ENCODE measurements at places on chromosomes 6 and 20.

GRCh38 chr20:56722042-56722441 is 92.9 kb downstream of the TFAP2C start:
- H3K27ac ChIP-seq = no peak overlapping the region
- no peaks in the 10 kb centered on the region for H3K36me3 ChIP-seq
- DNase-seq = no peak
- H3K4me1 ChIP-seq = no peaks in the 10 kb centered on the region

GRCh38 chr20:40741507-40742106 is 52.6 kb upstream of the MAFB start:
- H3K27me3 ChIP-seq = peaks cover 10% of the 10 kb centered on the region
- H3K4me3 ChIP-seq = no peak overlapping the region
- H3K4me1 ChIP-seq = no peaks in the 10 kb centered on the region
- no peak overlapping the region for H3K27ac ChIP-seq
- H3K36me3 ChIP-seq = no peaks in the 10 kb centered on the region

DNA sequence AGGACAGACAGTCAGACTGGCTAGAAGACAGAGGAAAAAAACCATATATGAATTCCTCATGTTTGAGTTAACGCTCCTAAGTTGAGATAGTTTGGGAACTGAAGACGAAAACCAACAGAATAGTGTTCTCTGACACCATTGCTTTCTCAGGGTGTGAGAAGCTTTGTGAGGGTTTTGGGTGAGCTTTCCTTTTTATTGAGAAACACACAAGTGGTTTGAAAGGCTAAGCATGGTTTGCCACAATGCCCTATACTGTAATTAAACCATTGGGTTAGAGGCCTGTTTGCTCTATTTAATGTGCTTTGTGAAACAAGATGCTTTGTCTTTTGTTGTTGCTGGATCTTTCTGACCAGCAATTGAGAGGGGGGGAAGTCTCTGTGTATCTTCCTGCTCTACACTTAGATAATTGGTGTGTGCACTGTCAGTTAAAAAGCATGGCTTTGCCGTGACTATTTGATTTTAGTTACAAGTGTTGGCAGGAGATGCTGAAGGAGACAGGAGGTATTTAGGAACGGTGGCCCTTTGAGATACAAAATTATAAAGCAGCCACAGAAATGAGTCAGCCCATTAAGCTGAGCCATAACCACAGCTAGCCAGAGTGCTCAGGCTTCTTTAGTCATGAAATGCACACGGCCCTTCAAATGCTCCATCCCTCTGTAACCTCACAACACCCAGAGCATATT is 273.0 kb upstream of the PREP start:
- no peaks in the 10 kb centered on the region for H3K36me3 ChIP-seq
- no peak overlapping the region for H3K27ac ChIP-seq
- H3K4me3 ChIP-seq = no peak overlapping the region
- peaks cover 2% of the 10 kb centered on the region for H3K27me3 ChIP-seq
- DNase-seq = peak; percentile 93

DNA sequence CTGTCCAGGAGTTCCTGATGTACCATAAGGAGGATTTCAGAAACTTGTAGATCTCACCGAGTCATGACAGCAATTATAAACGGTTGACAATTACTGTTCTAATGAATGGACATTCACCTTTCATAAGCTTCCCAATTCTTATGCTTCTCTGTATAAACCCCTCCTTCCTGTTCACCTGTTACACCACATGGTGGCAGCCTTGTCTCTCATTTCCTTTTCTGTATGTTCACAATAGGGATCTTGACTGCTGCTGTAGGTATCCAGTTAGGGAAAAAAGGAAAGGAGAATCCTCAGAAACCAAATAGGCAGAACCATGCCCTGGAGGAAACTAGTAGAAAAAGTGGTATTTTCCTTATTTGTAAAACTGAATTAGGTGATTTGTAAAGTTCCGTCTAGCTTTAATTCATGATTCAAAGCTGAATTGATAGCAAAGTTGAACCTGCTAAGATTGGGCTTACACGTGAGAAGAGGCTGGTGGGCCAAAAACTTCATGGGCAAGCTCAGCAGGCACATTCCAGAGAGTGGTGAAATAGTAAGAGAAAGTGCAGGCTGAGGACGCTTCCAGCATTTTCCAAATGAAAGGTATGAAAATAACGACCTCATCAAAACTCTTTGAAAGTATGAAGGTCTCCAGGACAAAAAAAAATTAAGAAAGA is 29.0 kb upstream of the TBPL1 start:
- H3K27ac ChIP-seq = no peak overlapping the region
- H3K36me3 ChIP-seq = no peaks in the 10 kb centered on the region
- H3K4me1 ChIP-seq = 0 out of 2 replicates have a peak, but pooled peaks cover 5% of the 10 kb centered on the region
- H3K4me3 ChIP-seq = no peak overlapping the region
- peaks cover 20% of the 10 kb centered on the region for H3K27me3 ChIP-seq
- DNase-seq = peak; percentile 74

GRCh38 chr20:45946149-45946970 is 11.9 kb downstream of the PCIF1 start:
- peak overlapping the region; percentile 82 for H3K27ac ChIP-seq
- H3K36me3 ChIP-seq = peaks cover 32% of the 10 kb centered on the region
- peaks cover 14% of the 10 kb centered on the region for H3K4me1 ChIP-seq
- H3K27me3 ChIP-seq = peaks cover 9% of the 10 kb centered on the region
- peak; percentile 71 for DNase-seq
- peak overlapping the region; percentile 24 for H3K4me3 ChIP-seq

DNA sequence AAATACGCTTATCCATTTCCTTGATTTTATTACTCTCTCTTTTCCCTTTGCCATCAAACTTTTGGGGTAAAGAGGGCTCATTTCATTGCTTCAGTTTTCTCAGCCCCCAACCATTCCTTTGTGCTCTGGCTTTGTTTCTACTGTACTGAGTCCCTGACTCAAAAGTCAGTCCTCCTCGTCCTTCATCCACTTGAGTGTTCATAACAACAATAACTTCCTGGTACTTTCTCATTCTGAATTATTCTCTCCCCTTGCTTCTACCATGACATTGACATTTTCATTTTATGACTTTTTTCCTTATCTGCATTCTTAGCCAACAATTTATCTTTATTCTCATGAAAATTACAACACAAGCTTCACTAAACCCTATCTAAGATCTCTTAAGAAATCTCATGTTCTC is 911 bp downstream of the ENPP3 start:
- no peak overlapping the region for H3K27ac ChIP-seq
- H3K4me3 ChIP-seq = no peak overlapping the region
- peaks cover 7% of the 10 kb centered on the region for H3K4me1 ChIP-seq
- H3K27me3 ChIP-seq = peaks cover 4% of the 10 kb centered on the region
- DNase-seq = no peak

GRCh38 chr20:8986631-8987030 is 82.3 kb upstream of the PLCB4 start:
- H3K27ac ChIP-seq = no peak overlapping the region
- no peak overlapping the region for H3K4me3 ChIP-seq

GRCh38 chr20:33753763-33754162 is 22.0 kb downstream of the ZNF341 start:
- peak overlapping the region; percentile 31 for H3K27ac ChIP-seq
- H3K4me3 ChIP-seq = no peak overlapping the region
- peaks cover 43% of the 10 kb centered on the region for H3K36me3 ChIP-seq
- DNase-seq = peak; percentile 76

DNA sequence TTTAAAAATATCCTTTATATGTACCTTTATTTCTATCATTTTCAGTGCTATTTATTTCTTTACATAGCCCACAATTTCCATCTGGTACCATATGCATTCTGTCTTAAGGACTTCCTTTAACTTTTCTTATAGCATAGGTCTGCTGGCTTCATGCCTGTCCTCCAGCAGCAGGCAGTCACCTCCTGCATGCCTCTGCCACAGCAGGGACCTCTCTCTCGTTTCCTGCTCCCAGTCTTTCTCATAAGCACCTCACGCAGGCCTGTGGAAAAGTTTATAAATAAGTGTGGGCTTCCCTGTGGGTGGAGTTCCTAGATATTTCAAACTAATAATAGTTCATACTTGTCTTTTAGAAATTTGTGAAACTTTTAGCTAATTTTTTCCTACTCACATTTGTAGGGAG is 133.9 kb downstream of the KCNQ5 start:
- DNase-seq = no peak
- peaks cover 63% of the 10 kb centered on the region for H3K4me1 ChIP-seq
- H3K36me3 ChIP-seq = peaks cover 5% of the 10 kb centered on the region
- peak overlapping the region; percentile 27 for H3K27ac ChIP-seq
- no peak overlapping the region for H3K4me3 ChIP-seq

DNA sequence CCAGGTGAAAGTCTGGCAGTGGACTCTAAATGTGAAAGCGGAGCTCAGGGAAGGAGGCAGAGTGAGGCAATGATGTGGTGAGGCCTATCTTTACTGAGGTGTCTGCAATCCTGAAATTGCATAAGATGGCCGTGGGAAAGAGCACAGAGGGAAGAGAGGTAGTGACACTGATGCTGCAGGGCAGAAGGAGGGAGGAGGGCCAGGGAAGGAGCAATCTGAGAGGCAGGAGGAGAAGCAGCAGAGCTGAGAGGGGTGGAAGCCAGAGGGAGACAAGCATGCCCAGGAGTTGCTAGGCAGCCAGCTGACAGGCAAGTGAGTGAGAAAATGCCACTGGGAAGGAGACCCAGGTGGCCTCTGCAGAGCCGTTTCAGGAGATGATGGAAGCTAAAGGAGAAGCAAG is 97.4 kb upstream of the CNR1 start:
- DNase-seq = no peak
- H3K36me3 ChIP-seq = peaks cover 5% of the 10 kb centered on the region
- H3K27me3 ChIP-seq = no peaks in the 10 kb centered on the region
- H3K4me1 ChIP-seq = no peaks in the 10 kb centered on the region
- no peak overlapping the region for H3K4me3 ChIP-seq
- H3K27ac ChIP-seq = no peak overlapping the region

GRCh38 chr6:69948479-69949114 is 82.2 kb downstream of the COL19A1 start:
- no peak overlapping the region for H3K4me3 ChIP-seq
- no peak overlapping the region for H3K27ac ChIP-seq
- H3K27me3 ChIP-seq = no peaks in the 10 kb centered on the region
- no peak for DNase-seq
- H3K4me1 ChIP-seq = no peaks in the 10 kb centered on the region

DNA sequence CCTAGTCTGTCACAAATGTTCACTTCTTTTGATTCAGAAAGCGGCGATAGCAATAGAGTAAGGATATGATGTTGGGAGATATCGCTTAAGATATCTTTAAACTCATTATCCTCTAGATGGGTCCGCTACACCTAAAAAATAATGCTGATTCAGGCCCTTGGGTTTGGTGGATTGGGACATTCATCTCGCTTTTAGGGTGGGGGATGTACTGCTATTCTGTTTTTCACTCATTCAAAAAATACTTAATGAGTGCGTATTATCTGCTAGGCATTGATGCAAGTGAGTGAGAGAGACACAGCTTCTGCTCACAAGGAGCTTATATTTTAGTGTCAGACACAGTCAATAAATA is 118.3 kb upstream of the SUPT3H start:
- H3K4me1 ChIP-seq = peaks cover 10% of the 10 kb centered on the region
- H3K27ac ChIP-seq = no peak overlapping the region
- DNase-seq = no peak
- peaks cover 40% of the 10 kb centered on the region for H3K36me3 ChIP-seq
- H3K4me3 ChIP-seq = no peak overlapping the region

GRCh38 chr6:111753573-111753972 is 119.7 kb downstream of the FYN start:
- H3K27ac ChIP-seq = no peak overlapping the region
- peaks cover 6% of the 10 kb centered on the region for H3K36me3 ChIP-seq
- H3K4me3 ChIP-seq = no peak overlapping the region
- H3K27me3 ChIP-seq = no peaks in the 10 kb centered on the region

DNA sequence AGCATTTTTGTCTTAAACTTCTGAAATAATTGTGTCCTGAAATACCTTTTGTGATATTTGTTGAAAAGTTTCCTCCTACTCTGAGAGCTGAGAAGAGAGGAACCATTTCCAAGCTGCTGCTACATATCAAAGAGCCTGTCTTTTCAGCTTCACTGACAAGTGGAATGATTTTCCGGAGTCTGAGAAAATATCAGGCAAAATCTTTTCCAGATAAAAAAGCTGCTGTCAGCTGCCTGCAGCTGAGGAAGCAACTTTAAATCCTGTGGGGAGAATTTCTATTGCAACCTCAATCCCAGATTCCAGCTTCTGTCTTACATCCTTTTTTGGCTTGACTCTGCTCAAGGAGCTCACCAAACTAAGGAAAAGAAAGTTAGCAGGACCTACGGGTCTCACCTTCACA is 904.3 kb downstream of the PHF3 start:
- H3K4me3 ChIP-seq = no peak overlapping the region
- no peaks in the 10 kb centered on the region for H3K4me1 ChIP-seq
- H3K27me3 ChIP-seq = no peaks in the 10 kb centered on the region
- H3K27ac ChIP-seq = no peak overlapping the region
- DNase-seq = no peak

GRCh38 chr6:53361549-53362031 is 12.8 kb upstream of the ELOVL5 start:
- no peak overlapping the region for H3K4me3 ChIP-seq
- peak; percentile 54 for DNase-seq
- H3K4me1 ChIP-seq = peaks cover 39% of the 10 kb centered on the region
- no peaks in the 10 kb centered on the region for H3K36me3 ChIP-seq
- no peak overlapping the region for H3K27ac ChIP-seq

DNA sequence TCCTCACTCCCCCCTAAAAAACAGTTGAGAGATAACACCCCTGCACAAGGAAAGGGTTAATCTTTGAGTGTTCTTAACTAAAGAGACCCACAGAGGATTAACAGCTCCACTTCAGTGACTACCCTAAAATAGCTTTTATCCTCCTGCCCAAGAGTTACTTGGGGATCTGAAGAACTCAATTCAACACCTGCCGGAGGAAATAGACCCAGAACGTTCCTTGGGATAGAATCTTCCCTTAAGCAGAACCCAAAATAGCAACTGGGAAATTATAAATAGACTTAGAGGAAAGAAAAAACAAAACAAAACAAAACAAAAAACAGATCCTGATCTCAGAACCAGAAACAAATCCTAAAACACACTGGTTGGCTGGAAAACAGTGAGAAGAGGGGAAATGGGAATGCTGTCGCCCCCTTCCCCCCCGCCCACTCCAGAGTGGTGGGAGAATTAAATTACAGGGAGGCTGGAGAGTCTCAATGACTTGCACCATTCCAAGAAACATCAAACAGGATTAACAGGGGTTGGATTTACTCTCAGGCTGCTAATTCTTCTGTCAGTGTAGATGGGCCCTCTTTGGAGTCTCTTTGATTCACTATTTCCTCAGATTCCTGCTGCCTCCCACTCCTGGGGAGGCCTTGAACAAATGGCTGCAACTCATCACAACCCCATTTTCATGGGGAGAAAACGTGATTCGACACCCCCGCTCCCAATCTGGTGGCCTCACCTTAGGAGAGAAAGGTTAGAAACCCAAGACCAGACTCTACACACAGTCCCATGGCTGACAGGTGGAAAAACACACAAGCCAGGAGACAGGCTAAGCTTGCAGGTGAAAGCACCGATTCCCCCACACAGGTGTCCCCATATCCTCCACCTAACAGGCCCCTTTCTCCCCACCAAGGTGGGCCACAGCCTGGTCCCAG is 1.4 kb downstream of the PLAGL2 start:
- H3K4me1 ChIP-seq = peaks cover 84% of the 10 kb centered on the region
- H3K27me3 ChIP-seq = peaks cover 2% of the 10 kb centered on the region
- H3K36me3 ChIP-seq = peaks cover 11% of the 10 kb centered on the region
- DNase-seq = no peak
